ENCODE measurements at places on chromosomes 3 and 15.
A peak's percentile ranks its signal among the peaks of the same experiment; 100 is the strongest.

DNA sequence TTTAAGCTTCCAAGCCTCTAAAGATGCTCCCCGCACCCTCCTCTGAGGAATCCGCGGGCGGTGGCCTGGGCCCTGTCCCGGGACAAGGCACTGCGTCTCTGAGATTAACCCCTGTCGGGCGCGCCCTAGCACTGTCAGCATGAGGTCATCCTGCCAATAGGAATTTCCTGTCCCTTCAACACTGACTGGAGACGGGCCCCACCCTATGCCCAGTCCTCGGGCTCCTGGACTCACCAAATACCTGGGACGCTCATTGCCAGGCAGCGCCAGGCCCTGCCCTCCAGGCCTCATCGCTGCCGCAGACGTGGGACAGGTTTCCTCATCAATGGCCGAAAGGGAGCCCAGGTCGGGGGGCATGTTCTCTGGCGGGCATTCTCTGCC is 67.6 kb upstream of the SH3GL3 start:
- no peak for DNase-seq

GRCh38 chr3:178454726-178455125 is 81.5 kb upstream of the KCNMB2 start:
- DNase-seq: no peak

DNA sequence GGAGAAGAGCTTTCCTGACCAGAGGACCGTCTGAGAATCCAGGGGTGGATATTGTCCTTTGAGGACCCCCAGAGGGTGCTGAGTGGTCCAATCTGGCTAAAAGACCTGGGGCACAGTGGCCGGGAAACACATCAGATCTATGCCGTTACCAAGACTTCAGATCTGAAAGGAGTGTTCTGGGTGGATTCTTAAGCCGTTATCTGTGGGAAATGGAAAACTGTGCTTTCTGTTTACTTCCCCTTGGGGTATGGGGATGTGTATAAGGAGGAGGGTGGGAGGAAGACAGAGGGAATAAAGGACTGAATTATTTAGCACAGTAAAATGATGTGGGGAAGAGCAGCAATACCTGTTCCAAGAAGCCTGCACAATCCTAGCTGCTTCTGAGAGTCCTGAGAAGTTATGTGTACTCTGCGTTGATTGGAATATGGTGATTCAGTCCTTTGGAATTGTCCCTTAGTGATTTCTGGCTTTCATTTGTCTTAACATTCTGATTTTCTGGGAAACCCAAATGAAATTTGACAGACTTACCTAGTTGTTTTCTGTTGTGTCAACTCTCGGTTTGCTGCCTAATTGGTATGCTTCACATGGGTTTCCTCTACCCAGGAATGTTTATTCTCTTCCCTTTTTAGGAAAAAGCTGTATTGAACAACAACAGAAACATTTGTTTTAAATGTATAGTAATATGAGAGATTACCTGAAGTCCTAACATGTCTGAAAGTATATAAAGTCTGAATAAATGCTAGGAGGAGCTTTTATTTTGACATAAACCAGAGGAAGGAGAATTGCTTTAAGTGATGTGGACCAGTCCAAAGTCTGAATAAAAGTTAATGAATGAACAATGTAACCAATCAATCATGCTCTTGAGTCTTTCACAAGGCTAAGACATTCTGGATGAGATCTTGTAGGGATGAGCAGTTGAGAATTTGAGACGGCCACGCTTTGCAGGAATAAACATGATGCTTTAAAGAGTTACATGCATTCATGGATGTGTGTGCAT is 427.1 kb upstream of the C2CD4B start:
- DNase-seq: no peak

GRCh38 chr3:45145681-45146614 is at the start of gene CDCP1:
Gene CDCP1 (minus strand): TSS chr3:45146378. CDS start chr3:45146287, 91 bp downstream.
- DNase-seq: no peak

- DNase-seq: no peak
These were observed 230.8 kb upstream of the TBC1D5 start for GRCh38 chr3:17972959-17973906.

DNA sequence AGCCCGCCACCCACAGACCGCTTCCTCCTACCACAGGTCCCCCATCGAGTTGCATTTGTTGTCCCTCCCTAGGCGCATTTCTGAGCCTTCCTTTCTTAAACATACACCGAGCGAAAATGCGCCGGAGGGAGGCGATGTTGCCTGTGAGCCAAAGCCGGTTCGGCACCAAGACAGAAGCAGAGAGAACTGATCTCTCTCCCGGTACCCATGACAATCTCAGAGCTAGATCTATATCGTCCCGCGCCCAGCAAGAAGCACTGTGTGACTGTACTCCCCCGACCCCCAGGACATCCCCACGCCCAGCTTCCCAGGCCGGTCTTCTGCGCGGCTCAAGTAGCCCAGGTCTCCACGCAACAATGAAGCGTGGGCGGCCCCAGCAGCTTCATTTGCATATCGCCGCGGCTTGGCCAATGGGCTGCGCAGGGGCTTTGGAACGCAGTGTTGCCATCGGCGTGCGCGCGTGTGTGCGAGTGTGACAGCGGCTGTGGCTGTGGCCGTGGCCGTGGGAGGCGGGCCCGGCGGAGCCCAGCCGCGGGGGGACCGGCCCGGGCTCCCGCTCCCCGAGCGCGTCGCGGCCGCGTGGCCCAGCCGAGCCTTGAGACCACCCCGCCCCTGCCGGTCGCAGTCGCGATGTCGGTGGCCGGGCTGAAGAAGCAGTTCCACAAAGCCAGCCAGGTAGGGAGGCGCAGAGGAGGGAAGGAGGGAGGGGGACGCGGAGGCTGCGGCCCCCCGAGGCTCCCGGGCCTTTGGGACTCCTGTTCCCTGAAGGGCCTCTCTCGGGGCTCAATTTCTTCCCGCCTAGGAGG is at the start of gene SH3GL3:
Gene SH3GL3, plus strand, starts transcription at position 438 of the 806 bp plus-strand sequence. Its CDS starts 193 bp downstream, at position 631.
- DNase-seq: peak; percentile 45

DNA sequence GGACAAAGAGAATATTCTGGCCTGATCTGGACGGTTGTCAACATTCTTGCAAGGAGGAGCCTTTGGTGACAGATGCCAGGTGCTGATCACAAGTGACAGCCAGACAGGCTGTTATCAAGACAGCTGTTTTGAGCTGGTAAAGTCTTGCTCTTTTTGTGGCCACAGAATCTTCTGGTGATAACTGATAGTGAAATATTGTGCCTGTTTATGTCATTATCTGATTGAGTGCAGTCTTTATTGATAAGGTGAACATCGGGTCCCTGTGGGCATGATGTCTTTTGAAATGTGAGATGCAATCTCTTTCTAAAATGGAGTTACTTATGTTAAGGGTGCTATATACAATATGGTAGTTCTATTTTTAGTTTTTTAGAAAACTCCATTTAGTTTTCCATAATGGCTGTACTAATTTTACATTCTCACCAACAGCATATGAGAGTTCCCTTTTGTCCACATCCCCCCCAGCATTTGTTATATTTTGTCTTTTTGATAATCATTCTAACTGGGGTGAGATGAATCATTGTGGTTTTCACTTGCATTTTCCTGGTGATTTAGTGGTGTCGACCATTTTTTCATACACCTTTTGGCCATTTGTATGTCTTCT is 10.7 kb downstream of the CEP63 start:
- no peak for DNase-seq

DNA sequence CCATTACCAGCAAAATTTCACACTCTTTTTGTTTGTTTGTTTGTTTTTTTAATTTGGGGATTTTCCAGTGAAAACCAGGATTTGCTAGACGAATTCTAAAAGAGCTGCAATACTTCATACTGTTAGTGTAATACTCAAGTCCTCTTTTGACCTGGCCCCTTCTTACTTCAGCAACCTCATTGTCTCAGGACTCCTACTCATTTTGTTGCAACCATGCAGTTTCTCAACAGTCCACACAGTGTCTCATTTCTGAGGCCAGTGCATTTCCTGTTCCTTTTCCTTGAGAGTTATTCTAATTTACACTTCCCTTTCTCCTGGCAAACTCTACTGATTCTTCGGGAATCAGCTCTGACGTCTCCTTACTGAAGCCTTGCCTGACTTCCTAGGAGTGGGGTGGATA is 35.6 kb downstream of the NSUN3 start:
- no peak for DNase-seq

DNA sequence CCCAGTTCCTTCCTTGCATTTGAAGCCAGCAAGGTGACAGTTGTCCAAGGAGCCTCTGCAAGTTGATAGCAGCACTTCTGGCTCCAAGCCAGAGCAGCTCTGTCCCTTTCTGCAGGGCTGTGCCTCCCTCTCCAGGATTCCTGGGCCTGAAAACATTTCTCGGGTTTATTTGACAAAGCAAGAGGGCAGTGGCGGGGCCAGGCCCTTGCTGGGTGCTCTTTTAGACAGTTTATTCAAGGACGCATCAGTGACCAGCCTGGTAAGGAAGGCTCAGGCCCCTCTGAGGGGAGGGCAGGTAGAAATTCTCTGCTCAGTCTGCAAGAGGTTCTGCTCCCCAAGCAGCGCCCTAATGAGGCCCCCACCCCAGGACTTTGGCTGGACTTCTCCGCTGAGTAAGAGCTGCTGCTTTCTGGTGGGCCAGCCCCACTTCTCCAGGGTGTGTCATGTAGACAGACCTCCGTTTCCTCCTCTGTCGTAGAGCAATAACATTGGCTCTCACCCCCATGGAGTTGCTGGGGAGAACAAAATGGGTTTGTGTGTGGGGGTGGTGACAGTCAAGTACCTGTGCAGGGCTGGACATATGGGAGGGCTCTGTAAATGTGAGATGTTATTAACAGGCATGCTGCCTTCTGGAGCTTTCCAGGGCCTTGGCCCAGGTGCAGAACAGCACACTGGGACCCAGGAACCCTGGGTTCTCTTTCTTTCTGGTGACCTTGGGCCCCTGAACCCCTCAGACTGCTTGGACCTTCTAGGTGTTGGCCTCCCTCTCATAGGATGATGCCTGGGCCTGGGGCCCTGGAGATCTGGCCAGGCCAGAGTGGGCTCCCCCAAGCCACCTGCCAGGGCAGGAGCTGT is 146.2 kb upstream of the TLE3 start:
- DNase-seq: no peak

GRCh38 chr15:88624156-88624970 is 3.2 kb downstream of the AEN start:
- no peak for DNase-seq

GRCh38 chr3:129462361-129462968 is 22.4 kb downstream of the IFT122 start:
- no peak for DNase-seq

DNA sequence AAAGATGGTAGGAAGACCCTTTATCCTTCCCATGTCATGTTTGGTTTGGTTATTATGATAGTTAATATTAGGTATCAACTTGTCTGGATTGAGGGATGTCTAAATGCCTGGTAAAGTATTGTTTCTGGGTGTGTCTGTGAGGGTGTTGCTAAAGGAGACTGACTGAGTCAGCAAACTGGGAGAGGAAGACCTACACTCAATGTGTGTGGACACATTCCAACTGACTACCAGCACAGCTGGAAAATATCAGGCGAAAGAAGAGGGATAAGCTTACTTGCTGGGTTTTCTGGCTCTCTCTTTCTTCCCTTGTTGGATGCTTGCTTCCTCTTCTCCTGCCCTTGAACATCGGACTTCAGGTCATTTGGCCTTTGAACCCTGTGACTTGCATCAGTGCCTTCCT is 1227.6 kb upstream of the EPHA6 start:
- DNase-seq: no peak

GRCh38 chr3:87805670-87806069 is 253.1 kb downstream of the CGGBP1 start:
- no peak for DNase-seq

DNA sequence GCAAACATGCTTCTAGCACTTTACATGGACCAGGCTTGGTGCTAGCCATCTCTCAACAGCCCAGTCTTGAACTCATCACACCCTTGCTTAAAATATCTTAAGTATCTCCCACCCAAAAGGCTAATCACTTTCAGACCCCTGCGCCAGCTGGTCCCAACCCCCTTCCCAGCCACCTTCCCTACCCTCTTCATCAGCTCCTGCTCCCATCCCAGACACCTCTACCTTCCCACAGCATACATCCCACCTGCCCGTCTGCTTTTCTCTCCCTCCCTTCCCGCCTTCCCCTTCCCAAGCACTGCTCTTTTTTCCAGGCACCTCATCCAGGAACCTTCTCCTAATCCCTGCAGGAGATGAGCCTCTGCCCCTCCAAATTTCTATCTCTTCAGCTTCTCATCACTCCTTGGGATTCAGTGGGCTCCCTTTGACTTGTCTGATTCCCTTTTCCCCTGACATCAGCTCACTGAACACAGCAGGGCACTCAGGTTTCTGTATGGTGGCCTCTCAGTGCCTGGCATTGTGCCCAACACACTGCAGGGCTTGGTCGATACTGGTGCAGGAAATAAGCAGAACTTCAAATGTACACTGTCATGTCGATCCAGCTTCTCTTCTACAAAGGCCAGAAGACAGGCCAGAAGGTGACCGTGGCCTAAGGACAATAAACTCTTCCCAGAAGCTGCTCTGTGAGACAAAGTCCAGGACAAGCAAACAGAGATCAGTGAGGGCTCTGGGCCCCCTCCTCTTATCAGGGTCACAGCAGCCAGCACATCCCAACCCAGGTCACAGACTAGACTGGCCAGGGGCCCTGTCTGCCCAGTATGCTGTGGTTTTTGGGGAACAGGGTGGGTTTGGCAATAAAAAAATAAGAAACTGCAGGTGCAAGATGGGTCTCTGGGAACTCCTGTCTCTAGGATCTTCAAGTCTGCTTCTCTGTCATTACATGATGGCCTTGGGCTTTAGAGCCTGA is 2.2 kb upstream of the ITIH1 start:
- no peak for DNase-seq

DNA sequence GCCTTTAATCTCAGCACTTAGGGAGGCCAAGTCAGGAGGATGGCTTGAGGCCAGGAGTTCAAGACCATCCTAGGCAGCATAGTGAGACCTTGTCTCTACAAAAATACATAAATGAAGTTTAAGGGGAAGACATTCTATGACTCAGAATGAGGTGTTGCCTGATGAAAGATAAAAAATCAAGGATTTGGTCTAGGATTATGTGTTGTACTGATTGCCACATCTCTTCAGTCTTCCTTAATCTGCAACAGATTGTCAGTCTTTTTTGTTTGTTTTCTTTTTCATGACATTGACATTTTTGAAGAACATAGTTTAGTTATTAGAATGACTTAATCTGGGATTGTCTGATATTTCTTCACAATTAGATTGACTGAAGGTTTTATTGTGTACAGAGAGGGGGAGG is 26.3 kb upstream of the DPPA4 start:
- DNase-seq: no peak

- no peak for DNase-seq
These were observed 300.4 kb downstream of the RBMS3 start for GRCh38 chr3:29581311-29581710.

DNA sequence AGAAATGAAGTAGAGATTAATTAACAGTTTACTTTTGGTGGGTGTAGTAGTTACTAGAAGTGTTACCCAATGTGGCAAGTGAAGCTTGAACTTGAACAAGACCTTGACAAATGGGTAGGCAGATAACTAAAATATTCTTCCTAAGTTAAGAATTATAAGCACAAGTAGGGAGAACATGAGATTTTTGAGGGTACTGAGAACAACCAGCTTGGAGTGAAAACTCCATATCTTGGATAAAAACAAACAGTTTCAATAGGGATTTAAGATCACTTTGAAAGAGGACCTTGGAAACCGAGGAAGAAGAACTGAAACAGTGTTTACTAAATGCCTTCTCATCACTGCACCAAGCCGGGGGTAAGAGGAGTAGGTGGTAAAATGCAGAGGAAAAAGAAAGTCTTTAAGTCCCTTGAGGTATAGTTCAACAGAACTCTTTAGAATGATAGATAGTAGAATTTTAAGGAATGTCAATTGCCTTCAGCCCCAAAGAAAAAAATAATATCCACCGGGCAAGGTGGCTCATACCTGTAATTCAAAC is 496.7 kb downstream of the NAALADL2 start:
- DNase-seq: no peak

- no peak for DNase-seq
These were observed 258.7 kb upstream of the NSMCE3 start for GRCh38 chr15:29528276-29528675.

Measured in GOT3 (cell line).